AG04449 (cell line): ENCODE measurements at places on chromosomes 16 and 17.
A peak's percentile ranks its signal among the peaks of the same experiment; 100 is the strongest.

DNA sequence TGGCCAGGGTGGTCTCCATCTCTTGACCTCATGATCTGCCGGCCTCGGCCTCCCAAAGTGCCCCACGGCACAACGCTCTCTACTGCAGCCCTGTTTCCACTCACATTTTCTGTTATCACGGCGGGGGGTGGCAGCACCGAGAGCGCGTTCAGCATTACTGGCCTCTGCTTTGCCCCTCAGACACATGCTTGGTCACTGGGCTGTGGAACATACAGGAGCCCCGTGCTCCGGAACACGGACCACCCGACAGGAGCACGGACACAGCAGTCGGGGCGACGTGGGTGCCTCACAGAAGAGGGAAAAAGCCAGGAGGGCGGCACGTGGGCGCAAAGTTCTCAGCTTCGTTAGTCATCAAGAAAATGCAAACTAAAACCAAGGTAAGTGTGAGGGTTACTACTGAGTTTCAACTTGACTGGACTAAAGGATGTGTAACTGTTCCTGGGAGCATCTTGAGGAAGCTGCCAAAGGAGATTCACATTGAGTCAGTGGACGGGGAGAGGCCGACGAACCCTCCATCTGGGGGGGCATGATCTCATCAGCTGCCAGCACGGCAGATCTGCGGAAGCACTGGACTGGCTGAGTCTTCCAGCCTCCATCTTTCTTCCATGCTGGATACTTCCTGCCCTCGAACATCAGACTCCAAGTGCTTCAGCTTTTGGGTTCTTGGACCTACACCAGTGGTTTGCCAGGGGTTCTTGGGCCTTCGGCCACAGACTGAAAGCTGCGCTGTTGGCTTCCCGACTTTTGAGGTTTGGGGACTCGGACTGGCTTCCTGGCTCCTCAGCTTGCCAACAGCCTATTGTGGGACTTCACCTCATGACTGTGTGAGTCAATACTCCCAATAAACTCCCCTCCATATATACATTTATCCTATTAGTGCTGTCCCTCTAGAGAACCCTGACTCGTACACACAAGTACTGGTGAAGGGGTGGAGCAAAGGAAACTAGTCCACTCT is 106.8 kb downstream of the ZNF778 start:
- DNase-seq, result no peak

GRCh38 chr16:87182759-87183158 is 134.4 kb downstream of the C16orf95 start:
- no peak for DNase-seq

- no peak for DNase-seq
Observed at GRCh38 chr17:50468304-50469207, at the start of gene CHAD. Gene CHAD (minus strand): TSS chr17:50468880. CDS start chr17:50468813, 67 bp downstream.

- no peak for DNase-seq
Observed at GRCh38 chr17:59328601-59329000, 2.9 kb upstream of the YPEL2 start.

DNA sequence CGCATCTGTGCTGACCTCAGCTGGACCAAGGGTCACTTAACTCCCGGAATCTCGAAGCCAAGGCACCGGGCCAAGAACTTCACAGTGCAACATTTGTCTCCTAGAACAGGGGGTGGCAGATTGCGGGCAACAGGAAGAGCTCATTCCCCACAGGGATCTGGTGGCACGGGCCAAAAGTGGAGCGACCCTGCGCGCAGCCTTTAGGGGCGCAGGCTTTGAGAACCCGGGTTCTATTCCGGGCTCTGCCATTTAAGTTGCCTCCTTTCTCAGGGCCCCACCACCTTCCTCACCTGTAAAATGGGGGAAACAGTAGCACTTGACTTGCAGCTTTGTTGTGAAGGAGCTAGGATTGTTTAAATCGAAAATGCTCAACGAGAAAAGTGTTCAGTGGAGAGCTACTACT is 651 bp downstream of the SHMT1 start:
- DNase-seq, result no peak

- DNase-seq, result no peak
Observed at GRCh38 chr16:71369494-71369893, 11.0 kb downstream of the CALB2 start.

DNA sequence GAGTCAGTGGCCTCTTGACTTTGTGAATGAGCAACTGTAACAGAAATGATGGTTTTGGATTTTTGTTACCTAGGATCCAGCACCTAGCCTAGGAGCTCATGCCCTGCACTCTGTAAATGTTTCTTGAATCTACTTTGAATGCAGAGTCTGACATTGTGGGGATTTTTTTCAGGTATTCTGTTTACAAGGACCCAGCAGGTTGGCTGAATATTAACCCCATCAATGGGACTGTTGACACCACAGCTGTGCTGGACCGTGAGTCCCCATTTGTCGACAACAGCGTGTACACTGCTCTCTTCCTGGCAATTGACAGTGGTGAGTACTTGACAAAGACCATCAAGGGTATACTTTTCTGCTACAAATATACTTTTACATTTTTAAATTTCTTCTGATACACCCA is 59.8 kb upstream of the HSBP1 start:
- DNase-seq, result no peak

- DNase-seq, result no peak
Observed at GRCh38 chr16:70508752-70509151, 14.6 kb downstream of the COG4 start.

- DNase-seq, result no peak
Observed at GRCh38 chr16:85563034-85563433, 50.1 kb upstream of the GSE1 start.

DNA sequence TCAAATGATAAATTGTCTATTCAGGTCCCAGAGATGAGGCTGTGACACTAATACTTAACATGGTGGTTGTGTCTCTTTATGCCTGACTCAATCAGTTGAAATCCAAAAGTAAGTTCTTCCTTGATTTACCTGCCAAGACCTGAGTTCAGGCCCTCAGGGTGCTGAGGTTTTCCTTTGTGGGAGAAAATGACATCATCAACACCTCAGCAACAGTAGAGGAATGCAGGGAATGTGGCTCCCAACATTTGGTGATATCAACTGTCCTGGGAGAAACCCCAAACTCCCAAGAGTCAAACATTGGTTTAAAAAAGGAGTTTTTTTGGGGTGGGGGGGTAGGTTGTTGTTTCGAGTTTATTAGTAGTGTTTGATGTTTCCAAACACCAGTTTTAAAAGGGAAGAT is 14.7 kb downstream of the RNF43 start:
- no peak for DNase-seq

DNA sequence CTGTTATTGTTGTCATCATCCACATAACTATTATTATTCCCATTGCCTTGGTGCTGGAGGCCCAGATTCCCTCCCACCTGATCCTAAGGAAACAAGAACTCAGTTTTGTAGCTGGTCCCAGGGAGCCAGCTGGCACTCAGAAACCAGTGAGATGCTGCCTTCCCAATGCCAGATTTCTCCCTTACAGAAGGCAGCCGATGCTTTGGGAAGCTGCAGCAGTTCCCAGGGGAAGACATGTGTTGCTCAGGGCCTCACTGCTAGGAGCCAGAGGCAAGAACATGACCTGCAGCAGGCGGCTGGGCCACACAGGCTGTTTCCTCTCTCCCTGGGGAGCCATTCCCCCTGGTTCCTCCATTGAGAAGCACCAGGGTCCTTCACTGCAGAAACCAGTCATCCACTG is 59.9 kb upstream of the GRIN2A start:
- no peak for DNase-seq

GRCh38 chr16:30604316-30604947 is 5.8 kb downstream of the ZNF689 start:
- no peak for DNase-seq

- DNase-seq, result no peak
Observed at GRCh38 chr17:34567691-34568465, 11.5 kb upstream of the TMEM132E start.

- DNase-seq, result no peak
Observed at GRCh38 chr17:35081638-35082037, 18.1 kb upstream of the RFFL start.

DNA sequence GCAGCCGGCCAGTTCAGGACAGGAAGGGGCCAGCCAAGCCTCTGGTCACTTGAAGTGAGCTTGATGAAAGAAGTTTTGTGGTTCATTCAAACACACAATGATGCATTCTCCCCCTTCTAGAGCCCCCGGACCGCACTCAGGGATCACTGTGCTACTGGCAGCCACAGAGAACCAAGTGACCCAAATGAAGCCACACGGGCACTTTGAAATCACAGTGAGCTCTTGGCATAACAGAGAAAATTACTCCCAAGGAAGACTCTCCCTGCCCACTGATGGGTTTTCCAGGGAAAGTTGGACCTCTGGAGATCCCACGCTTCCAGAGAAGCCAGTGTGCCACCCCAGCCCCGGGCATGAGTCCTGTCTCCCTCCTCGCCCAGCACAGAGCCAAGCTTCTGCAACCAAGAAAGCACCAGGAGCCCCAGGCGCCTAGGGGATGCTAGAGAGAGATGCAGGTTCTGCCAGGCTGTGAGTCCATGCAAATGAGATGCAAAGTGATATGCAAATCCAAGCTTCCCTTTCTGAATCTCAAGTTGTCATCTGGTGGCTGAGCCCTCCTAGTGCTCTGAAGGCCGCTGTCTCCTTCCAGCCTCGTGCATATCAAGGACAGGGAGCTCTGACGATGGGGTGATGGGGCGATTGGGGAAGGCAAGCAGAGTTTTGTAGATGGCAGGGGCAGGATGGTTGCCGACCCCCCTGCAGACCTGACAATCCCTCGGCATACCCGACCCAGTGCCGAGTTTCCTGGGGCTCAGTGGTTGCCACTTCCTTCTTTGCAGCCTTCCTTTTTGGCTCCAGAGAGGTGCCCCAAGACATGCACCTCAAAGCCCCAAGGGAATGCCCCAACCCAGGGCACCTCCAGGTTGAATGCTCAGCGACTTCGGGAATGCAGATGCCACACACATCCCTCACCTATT is 59.7 kb upstream of the TNRC6C start:
- DNase-seq, result no peak

DNA sequence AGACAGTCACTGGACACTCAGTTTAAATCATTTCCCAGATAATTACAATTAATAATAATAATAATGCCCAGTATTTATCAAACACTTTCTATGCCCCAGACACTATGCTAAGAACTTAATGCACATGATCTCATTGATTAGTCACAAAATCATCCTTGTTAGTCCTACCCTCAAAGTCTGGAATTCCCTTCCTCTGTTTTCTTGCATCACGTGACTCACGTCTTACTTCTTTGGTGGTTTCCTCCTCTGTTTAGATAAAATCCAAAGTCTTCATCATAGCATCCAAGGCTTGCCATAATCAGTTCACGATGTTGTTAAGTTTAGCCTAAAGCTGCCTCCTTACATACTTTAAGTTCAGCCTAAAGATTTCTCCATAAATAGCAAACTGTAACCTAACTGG is 471.9 kb downstream of the PMP22 start:
- DNase-seq, result peak; percentile 72

GRCh38 chr17:81245665-81246342 is 6.7 kb downstream of the NDUFAF8 start:
- DNase-seq, result no peak

DNA sequence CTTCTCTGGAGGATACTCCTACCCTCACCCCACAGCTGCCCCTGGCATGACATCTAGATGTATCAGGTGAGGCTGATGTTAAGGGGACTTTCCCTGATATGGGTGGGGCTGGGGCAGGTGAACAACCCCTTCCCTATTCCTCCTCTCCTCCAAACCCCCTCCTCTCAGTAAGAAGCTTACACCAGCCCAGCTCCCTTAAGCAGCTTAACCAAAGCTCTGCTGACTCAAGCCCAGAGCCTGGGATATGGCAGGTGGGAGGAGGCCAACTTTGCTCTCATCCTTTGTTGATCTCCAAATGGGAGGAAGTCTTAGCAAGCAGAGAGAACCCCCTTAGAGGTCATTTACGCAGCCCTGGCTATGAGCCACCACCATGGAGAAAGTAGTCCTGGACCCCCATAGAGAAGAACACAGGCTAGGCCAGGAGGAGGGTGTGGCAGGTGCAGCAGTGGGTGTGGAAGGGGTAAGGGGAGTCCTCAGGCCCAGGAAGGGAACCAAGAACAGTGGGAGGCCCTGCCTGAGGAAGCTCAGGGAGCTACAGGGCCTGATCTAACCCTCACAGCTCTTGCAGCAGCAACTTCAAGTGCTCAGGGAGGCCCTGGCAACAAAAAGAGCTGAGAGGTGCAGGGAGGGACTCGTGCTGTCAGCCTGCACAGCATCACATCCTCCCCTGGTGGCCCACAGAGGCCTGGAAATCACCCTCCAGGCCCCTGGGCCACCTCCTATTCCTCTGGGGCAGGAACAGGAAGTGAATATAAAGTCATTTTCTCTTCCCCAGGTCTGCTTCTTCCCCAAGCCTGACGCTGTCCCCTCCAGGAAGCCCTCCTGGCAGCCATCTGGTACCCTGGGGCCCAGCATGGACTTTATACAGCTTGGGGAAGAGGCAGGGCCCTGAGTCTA is 2.9 kb downstream of the UNC119 start:
- no peak for DNase-seq

DNA sequence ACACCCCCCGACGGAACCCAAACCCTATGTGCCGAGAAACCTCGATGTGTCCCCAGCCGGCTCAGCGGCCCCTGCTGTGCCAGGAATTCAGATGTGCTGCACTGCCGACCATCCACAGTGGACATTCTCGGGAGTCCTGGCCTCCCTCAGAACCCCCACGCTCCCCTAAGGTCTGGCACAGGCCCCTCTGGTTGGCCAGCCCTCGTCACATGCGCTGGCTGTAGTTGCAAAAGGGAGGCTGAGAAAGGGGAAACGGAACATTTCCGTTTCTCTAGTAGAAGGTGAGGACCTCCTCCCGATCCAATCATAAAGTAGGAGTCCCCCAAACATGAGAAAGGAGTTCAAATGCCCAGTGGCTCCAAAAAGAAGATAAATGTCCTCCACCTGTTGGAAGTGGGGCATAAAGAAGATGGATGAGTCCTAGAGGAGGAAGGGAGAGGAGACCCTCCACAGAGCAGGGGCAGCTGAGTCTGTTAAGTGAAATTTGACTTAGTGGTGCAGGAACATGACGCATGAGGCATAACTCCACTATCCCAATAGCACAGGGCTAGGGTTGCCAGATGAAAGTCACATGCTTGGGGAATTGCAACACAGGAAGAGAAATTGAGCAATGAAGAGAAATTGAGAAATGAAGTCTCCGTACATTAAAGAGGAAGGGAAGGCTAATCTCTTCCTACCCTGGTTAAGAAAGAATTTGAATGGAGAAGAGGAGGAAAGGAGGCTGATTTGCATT is 49.3 kb upstream of the WSB1 start:
- DNase-seq, result peak; percentile 84

DNA sequence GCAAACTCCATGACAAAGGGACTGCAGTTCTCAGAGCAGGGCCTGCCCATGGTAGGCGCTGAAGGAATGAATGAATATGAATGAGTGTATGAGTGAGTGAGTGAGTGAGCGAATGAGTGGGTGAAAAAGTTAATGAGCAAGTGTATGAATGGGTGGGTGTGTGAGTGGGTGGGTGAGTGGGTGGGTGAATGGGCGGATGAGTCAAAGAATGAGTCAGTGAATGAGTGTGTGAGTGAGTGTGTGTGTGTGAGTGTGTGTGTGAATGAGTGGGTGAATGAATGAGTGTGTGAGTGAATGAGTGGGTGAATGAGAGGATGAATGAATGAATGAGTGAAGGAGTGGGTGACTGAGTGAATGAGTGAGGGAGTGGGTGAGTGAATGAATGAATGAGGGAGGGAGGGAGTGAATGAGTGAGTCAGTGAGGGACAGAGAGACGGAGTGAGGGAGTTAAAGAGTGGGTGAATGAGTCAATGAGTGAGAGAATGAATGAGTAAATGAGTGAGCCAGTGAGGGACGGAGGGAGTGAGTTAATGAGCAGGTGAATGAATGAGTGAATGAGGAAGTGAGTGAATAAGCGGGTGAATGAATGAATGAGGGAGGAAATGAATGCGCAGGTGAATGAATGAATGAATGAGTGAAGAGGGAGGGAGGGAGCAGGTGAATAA is 11.1 kb upstream of the CHMP6 start:
- DNase-seq, result no peak
